ENCODE measurements at places on chromosomes 4 and X. TPM values are rescaled to one million over a fixed set of nuclear protein-coding genes. Genes with fewer than 3 reads are reported as not detected.

FAM47C gene
- not detected for polyA plus RNA-seq

DCHS2 gene
- polyA plus RNA-seq: 0.88 TPM

NSUN7 gene
- polyA plus RNA-seq: 0.51 TPM

RHOXF2B gene
- polyA plus RNA-seq: not detected

SPATA18 gene
- polyA plus RNA-seq: 0.09 TPM

SLC10A6 gene
- polyA plus RNA-seq: not detected

NAP1L2 gene
- polyA plus RNA-seq: 54.4 TPM

TCEANC gene
- polyA plus RNA-seq: 5.0 TPM

KLHL13 gene
- 15.7 TPM for polyA plus RNA-seq

FHL1 gene
- 268 TPM for polyA plus RNA-seq

UGT2B15 gene
- not detected for polyA plus RNA-seq

CT45A2 gene
- polyA plus RNA-seq: not detected

SHROOM3 gene
- 8.0 TPM for polyA plus RNA-seq

GJB1 gene
- 0.18 TPM for polyA plus RNA-seq

PLP1 gene
- polyA plus RNA-seq: 0.88 TPM

IL13RA1 gene
- polyA plus RNA-seq: 0.98 TPM

CTAG1A gene
- not detected for polyA plus RNA-seq

NAP1L3 gene
- polyA plus RNA-seq: 243 TPM

SLC16A2 gene
- polyA plus RNA-seq: 14.5 TPM

OPRPN gene
- not detected for polyA plus RNA-seq

PLP2 gene
- polyA plus RNA-seq: not detected

INTU gene
- polyA plus RNA-seq: 14.0 TPM

ANOS1 gene
- polyA plus RNA-seq: 0.72 TPM

TLR2 gene
- polyA plus RNA-seq: not detected

CT47A1 gene
- not detected for polyA plus RNA-seq

PGM2 gene
- 8.5 TPM for polyA plus RNA-seq

TMEM35A gene
- 244 TPM for polyA plus RNA-seq

SPOCK3 gene
- 7.9 TPM for polyA plus RNA-seq

CDKL2 gene
- polyA plus RNA-seq: 25.7 TPM

FOXR2 gene
- polyA plus RNA-seq: not detected

F8A3 gene
- polyA plus RNA-seq: not detected

F8A1 gene
- polyA plus RNA-seq: 1.8 TPM

FRG2 gene
- polyA plus RNA-seq: not detected

GLOD5 gene
- polyA plus RNA-seq: not detected

GAGE1 gene
- not detected for polyA plus RNA-seq

PDHA1 gene
- polyA plus RNA-seq: 224 TPM

DTHD1 gene
- polyA plus RNA-seq: not detected

TMEM150C gene
- polyA plus RNA-seq: 4.9 TPM

PDE6B gene
- polyA plus RNA-seq: 3.2 TPM

KDM6A gene
- polyA plus RNA-seq: 25.1 TPM

CFAP99 gene
- not detected for polyA plus RNA-seq

TLR10 gene
- polyA plus RNA-seq: 0.10 TPM

TLR6 gene
- not detected for polyA plus RNA-seq

ARMCX5 gene
- 40.9 TPM for polyA plus RNA-seq

SLC2A9 gene
- not detected for polyA plus RNA-seq

CSAG1 gene
- polyA plus RNA-seq: not detected

STATH gene
- not detected for polyA plus RNA-seq

NALF2 gene
- 5.4 TPM for polyA plus RNA-seq

TMEM154 gene
- polyA plus RNA-seq: 0.04 TPM

SLC38A5 gene
- 3.3 TPM for polyA plus RNA-seq

HNRNPDL gene
- polyA plus RNA-seq: 1,069 TPM

HTT-AS gene
- not detected for polyA plus RNA-seq

SPANXD gene
- polyA plus RNA-seq: not detected
